Cortex of kidney (tissue), 1 donor: ENCODE measurements at places on chromosomes 4 and X.

DNA sequence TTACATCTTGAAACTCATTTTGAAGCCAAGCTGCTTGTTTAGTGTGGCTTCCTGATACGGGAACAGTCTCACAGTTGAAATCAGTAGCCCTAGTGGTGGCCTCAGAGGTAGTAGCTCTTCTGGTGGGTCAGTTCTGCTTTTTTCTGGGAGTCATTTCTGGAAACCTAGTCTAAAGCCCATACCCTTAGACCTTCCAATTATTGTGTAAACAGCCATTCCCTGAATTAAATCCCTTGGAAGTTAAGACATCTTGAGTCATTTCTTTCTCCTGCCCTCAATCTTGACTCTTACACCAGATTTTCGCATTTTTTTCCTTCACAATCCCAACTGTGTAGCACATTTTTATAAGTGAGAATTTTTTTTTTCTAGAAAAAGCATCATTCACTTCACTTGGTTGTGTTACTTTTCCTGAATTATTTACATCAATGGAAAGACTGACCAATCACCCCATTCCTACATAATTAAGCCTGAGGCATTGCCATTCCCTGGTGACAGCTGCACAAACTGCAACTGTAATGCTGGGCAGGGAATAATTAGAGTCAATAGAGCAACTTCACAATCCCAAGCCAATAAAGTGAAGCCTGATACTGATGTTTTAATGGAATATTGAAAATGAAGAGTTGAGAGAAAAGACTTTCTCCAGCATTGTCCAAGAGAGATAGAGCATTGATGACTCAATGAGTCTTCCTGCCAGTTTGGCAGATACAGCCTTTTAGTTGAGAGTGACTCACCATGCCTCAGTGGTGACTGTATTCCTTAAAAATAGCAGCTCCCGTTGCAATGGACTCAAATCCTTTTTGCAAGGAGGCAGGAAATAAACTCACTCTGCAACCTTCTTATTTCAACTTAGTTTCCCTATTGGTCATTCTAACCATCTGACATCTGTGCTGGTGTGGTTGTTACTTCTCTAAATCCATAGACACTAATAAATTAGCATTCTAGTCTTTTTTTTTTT, 13.0 kb upstream of the SEPSECS start:
- DNase-seq = no peak

GRCh38 chr4:81146466-81146865, 68.6 kb downstream of the PRKG2 start:
- no peak for DNase-seq

- no peak for DNase-seq
Observed at GRCh38 chr4:142278663-142279062, 567.4 kb downstream of the INPP4B start.

DNA sequence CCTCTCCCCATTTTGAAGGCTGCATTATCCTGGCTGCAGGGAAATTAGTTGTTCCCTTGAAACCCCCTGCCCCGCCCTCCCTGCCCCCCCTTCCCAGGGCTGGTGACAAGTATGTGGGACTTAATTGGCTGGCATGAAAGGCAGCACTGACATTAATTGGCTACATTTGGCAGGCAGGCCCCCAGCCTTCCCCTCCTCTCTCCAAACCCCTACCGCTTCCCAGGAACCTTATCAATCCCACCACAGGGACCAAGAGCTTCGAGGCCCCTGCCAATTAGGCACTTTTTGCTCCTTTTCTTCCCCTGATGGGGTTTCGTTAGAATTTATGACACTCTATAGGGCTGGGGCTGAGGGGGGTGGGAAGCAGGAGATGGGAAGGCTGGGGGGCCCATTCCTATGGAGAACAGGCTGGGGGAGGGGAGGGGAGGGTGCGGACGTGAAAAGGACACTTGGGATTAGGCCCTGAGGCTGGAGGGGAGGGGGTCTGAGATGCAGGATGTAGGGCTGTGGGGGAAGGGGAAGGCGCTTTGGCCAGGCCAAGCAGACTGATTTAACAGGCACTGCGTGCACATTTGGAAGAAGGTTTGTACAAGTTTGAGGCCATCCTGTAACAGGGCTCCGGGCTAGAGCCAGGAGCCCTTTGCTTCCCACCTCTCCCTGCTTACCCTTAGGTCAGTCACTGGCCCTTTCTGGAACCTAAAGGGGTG, 52.2 kb downstream of the EFNB1 start:
- no peak for DNase-seq

DNA sequence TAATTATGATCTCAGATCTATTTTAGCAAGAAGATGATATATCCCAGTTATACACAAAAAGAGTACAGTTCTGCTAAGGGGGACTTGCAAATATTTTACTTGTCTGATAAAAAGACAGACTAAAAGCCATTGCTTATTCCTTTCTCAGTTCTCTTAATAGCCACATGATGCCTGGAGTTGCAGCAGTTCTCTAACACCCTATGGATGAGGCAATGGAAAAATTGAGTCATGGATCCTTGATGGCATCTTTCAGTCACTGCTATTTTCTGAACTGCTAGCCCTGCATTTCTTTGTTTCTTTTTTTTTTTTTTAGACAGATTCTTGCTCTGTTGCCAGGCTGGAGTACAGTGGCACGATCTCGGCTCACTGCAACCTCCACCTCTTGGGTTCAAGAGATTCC, 1956.7 kb downstream of the C4orf33 start:
- DNase-seq = no peak
